AG09309 (cell line): ENCODE measurements at places on chromosomes 7 and 10.

DNA sequence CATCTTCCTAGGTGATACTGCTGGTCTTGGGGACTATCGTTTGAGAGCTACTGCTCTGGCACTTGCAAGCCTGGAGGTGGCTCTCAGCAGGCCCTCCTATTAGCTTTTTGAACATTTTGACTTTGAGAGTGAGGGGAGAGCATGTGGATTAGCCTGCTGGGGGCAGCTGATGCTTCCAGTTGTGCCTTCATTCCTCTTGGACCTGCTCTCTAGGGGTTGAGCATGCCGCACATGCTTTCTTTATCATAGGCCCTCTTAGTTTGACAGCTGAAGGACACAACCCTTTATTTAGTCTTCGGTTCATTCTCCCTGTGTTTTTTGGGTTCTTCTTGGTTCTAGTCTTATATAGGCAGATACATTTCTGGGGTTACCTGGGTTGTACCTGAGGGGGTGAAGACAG lies 132.1 kb downstream of the GALNT17 start:
- no peak for DNase-seq

GRCh38 chr7:100745184-100745583 lies 11.8 kb downstream of the ZAN start:
- no peak for DNase-seq

- DNase-seq: no peak
Observed at GRCh38 chr10:98260752-98261151, 7.2 kb downstream of the LOXL4 start.

- DNase-seq: no peak
Observed at GRCh38 chr7:82985144-82985802, 177.4 kb downstream of the PCLO start.

GRCh38 chr10:51077074-51077473 lies 2.8 kb downstream of the PRKG1 start:
- no peak for DNase-seq

- DNase-seq: no peak
Observed at GRCh38 chr7:52639126-52639525, 396.3 kb upstream of the POM121L12 start.

- DNase-seq: peak; percentile 2
Observed at GRCh38 chr10:6347391-6347951, 144.7 kb downstream of the PFKFB3 start.
